GM13977 (cell line): ENCODE measurements at places on chromosomes 1 and 21.

DNA sequence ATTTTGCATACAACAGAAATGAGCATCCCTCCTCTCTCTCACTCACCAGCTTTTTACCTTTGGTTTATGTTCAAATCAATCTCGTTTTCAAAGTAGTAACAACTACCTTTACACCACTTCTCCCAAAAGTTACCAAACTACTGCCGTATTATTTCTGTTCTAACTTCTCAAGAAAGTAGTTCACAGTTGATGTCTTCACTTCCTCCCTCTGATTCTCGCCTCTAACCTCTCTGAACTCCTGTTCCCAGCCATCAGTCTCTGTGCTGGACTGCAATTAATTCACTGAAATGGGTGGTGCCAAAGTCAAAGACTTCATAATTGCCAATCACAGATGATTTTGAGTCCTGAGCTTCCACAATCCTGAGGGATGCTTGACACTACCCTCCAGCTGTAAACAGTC is 54.0 kb downstream of the ZNF281 start:
- DNase-seq = no peak

GRCh38 chr1:37394574-37395464 is 79.6 kb upstream of the ZC3H12A start:
- no peak for DNase-seq

DNA sequence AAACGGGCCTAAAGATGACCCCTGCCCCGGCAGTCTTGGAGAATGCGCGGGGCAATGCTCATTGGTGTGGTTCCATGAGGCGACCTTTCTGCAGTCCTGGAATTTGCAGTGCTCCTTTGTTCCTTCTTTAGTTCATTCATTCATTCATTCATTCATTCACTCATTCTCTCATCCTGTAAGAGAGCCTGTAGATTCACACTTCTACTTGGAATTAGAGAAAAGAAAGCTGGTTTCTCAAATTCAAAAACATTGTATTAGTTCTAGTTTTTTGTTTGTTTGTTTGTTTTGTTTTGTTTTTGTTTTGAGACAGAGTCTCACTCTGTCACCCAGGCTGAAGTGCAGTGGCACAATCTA is 31.6 kb downstream of the PAX7 start:
- no peak for DNase-seq

- no peak for DNase-seq
Measured at GRCh38 chr1:222995620-222996309, 147.3 kb downstream of the TLR5 start.

DNA sequence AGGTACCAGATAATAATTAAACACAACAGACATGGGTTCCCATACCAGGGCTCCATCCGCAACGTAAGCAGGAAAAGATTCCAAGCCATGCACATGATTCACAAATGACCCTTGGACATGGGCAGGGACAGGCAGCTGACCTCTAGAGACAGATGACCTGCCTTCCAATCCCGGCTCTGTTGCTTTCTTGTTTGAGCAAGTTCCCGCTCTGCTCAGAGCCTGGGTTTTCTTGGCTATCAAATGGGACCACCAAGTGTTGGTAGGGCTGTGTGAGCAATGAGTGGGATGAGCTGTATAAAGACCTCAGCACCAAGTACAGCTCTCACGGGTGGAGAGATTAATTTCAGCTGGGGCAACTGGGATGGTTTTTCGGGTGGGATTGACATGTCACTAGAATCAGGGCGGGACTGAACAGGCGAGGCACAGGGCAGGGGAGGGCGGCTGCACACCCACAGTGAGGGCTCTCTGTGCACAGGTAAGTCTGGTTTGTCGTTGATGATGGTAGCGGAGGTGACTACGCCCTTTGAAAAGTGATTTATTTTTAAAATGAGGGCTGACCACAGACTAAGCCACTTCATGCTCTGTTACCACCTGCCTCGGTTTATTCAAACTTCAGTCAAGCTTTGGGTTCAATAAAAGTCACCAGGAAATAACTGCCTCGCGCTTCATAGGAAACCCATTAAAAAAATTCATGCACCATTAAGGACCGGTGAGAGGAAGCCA is 57.5 kb upstream of the IFFO2 start:
- DNase-seq = no peak

GRCh38 chr1:35062518-35063196 is 16.5 kb upstream of the ZMYM1 start:
- no peak for DNase-seq

GRCh38 chr1:175188936-175189335 is 3.6 kb downstream of the KIAA0040 start:
- peak; percentile 62 for DNase-seq

DNA sequence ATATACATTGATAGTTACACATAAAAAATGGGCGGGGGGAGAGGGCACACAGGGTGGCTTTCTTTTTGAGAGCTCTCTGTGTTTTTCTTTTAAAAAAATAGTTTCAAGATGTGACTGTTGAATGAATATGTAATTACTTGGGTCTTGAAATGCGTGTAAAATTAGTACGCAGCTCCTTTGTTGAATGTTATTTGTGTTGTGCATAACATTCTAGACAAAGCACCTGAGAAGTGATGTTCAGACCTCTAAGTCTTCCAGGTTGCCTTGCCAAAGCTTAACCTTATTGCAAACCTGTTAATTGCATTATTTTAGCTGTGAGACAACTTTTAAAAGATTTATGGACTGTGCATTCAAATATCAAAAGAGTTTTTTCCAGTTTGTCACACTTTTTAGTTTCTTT is 5.4 kb downstream of the PBX1 start:
- no peak for DNase-seq

GRCh38 chr21:35525443-35525842 is 476.3 kb upstream of the RUNX1 start:
- DNase-seq = no peak

- peak; percentile 39 for DNase-seq
Measured at GRCh38 chr1:169550294-169550693, 36.0 kb downstream of the F5 start.

GRCh38 chr1:175449306-175449705 is 256.7 kb upstream of the KIAA0040 start:
- DNase-seq = peak; percentile 16

GRCh38 chr21:44327603-44327974 is 11.6 kb downstream of the CFAP410 start:
- DNase-seq = no peak

DNA sequence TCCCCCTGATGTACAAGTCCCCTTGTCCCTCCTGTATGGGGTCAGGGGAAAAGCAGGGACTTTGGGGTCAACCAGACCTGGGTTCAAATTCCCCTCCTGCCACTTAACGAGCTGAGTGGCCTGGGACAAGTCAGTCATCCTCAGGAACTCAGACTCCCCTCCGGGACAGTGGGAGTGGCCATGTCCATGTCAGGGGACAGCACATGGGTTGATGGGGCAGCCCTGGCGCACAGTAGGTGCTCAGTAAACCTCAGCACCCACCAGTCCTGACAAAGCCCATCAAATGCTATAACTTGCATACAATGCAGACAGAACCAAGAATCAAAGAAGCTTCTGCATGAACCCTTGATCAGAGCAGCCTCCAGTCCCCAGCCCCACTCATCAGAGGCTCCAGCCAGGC is 30.0 kb downstream of the MATN1 start:
- no peak for DNase-seq

- DNase-seq = no peak
Measured at GRCh38 chr1:42973286-42973685, 14.6 kb upstream of the SLC2A1 start.

DNA sequence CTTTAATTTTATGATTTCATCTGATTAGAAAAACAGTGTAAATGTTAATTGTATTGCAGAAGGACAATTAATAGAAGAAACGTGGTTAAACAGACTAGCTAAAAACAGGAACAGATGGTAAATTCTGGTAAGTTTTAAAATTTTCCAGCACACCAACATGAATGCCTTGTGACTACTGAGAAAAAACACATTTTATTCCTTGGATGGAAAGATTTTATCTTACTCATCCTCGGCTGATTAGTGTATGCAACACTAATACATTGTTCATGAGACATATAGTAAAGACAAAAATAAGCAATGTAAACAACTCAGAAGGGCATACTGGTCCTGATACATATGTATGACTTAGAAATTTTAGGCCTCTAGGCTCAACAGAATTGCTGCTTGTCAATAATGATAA is 4.9 kb upstream of the AK5 start:
- DNase-seq = no peak

DNA sequence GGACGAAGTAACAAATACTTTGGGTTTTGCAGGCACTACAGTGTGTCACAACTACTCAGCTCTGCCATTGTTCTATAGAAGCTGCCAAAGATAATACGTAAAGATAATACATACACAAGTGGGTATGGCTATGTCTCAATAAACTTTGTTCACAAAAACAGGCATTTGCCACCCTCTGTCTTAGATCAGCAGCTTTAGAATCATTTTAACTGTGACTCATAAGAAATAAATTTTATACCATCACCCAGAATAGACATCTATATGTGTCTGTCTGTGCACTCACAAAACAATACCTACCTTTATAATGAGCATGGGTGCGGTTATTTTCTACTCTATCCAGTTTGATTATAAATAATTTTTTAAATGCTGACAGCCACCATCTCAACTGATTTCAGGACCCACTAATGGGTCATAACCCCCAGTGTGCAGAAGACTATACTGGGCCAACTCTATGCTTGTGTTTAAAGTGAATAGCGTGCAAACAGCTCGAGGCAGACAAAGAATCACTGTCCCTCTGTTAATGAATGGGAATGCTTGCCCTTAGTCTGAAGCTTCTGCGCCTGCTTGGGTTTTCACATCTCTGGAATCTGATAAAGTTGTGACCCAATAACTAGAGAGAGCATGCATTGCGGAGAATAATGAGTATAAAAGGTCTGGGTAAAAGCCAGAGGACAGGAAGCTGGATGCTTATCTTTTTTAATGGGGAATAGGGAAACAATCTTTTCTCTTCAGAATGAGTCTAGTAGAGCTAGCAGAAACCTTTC is 216.2 kb downstream of the PLPP3 start:
- no peak for DNase-seq

GRCh38 chr1:94385308-94385929 is 32.8 kb upstream of the ABCD3 start:
- no peak for DNase-seq

GRCh38 chr1:167553136-167554027 is at the start of gene CREG1:
TSS of gene CREG1 (minus strand) at chr1:167553762.
- peak; percentile 96 for DNase-seq

- no peak for DNase-seq
Measured at GRCh38 chr1:119133987-119134386, 6.5 kb downstream of the WARS2 start.
